ENCODE measurements at places on chromosomes 13 and 19. TPM values are rescaled to one million over a fixed set of nuclear protein-coding genes. Genes with fewer than 3 reads are reported as not detected.
A peak's percentile ranks its signal among the peaks of the same experiment; 100 is the strongest.

- H3K36me3 ChIP-seq, result no peaks in the 10 kb centered on the region
- no peak overlapping the region for H3K4me3 ChIP-seq
- no peak for DNase-seq
- peaks cover 4% of the 10 kb centered on the region for H3K4me1 ChIP-seq
Observed at GRCh38 chr13:27774169-27774568, 18.1 kb upstream of the GSX1 start.

GRCh38 chr19:11418549-11419506 is at the start of gene RGL3:
Gene RGL3, minus strand, starts transcription at chr19:11419314. Its CDS starts 36 bp downstream, at chr19:11419278.
- H3K4me1 ChIP-seq, result peaks cover 33% of the 10 kb centered on the region
- DNase-seq, result peak; percentile 95
- H3K27me3 ChIP-seq, result peaks cover 33% of the 10 kb centered on the region
- peak within 1 kb of the TSS; percentile 96 for H3K27ac ChIP-seq

DNA sequence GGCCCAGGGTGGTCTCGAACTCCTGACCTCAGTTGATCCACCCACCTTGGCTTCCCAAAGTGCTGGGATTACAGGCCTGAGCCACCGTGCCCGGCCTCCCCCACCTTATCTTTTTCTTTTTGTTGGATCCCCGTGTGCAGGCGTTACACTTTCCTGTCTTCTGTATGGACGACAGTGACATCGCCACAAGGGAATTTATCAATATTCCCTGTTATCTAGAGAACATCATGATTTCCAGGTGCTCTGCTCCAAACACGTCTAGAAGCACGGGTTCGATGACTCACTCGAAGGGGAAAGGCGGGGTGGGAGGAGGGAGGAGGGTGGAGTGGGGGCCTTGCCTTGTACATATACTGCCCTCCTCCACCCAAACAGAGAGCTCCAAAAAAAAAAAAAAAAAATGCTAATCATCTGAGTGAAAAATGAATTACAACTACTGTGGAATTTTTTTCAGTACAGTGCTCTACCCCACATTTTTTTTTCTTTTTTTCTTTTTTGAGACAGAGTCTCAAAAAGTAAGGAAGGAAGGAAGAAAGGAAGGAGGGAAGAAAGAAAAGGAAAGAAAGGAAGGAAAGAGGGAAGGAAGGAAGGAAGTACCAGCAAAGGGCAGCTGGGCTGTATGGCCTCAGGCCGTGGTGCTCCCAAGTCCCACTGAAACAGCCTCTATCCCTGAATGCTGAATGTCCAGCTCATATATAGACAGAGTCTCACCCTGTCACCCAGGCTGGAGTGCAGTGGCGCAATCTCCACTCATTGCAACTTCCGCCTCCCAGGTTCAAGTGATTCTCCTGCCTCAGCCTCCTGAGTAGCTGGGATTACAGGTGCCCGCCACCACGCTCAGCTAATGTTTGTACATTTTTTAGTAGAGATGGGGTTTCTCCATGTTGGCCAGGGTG is 36.8 kb downstream of the INSR start:
- DNase-seq, result no peak
- no peaks in the 10 kb centered on the region for H3K36me3 ChIP-seq
- H3K27me3 ChIP-seq, result no peaks in the 10 kb centered on the region

- no peaks in the 10 kb centered on the region for H3K36me3 ChIP-seq
- H3K27ac ChIP-seq, result no peak overlapping the region
- H3K4me3 ChIP-seq, result no peak overlapping the region
- H3K27me3 ChIP-seq, result no peaks in the 10 kb centered on the region
- peaks cover 7% of the 10 kb centered on the region for H3K4me1 ChIP-seq
Observed at GRCh38 chr19:29671393-29672160, 6.3 kb downstream of the PLEKHF1 start.

- no peak for DNase-seq
- H3K36me3 ChIP-seq, result no peaks in the 10 kb centered on the region
- peaks cover 34% of the 10 kb centered on the region for H3K4me1 ChIP-seq
- peak overlapping the region; percentile 42 for H3K4me3 ChIP-seq
- peak overlapping the region; percentile 97 for H3K27ac ChIP-seq
- no peaks in the 10 kb centered on the region for H3K27me3 ChIP-seq
Observed at GRCh38 chr19:38004186-38004520, 97.1 kb downstream of the SIPA1L3 start.

GRCh38 chr19:34841780-34842179 is 68.8 kb upstream of the ZNF599 start:
- H3K36me3 ChIP-seq, result no peaks in the 10 kb centered on the region
- no peak overlapping the region for H3K4me3 ChIP-seq
- peaks cover 25% of the 10 kb centered on the region for H3K27me3 ChIP-seq
- DNase-seq, result peak; percentile 67
- H3K27ac ChIP-seq, result no peak overlapping the region
- H3K4me1 ChIP-seq, result peaks cover 13% of the 10 kb centered on the region

- no peak overlapping the region for H3K27ac ChIP-seq
- no peaks in the 10 kb centered on the region for H3K27me3 ChIP-seq
- no peaks in the 10 kb centered on the region for H3K36me3 ChIP-seq
- H3K4me3 ChIP-seq, result no peak overlapping the region
Observed at GRCh38 chr19:19420570-19421298, 15.3 kb downstream of the GATAD2A start.

DNA sequence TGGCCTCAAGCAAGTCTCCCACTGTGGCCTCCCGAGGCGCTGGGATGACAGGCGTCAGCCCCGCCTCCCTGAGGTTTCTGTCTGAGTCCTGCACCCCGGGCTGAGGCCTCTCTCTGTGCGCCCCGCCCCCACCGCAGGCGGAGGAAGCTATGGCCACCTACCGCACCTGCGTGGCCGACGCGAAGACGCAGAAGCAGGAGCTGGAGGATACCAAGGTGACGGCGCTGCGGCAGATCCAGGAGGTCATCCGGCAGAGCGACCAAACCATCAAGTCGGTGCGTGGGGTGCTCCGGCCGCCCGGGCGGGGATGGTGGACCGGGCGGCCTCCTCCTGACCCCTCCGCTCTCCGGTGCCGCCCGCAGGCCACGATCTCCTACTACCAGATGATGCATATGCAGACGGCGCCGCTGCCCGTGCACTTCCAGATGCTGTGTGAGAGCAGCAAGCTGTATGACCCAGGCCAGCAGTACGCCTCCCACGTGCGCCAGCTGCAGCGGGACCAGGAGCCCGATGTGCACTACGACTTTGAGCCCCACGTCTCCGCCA is 12.7 kb downstream of the ARHGAP45 start:
- H3K36me3 ChIP-seq, result peaks cover 4% of the 10 kb centered on the region
- peak; percentile 61 for DNase-seq
- no peak overlapping the region for H3K27ac ChIP-seq
- no peaks in the 10 kb centered on the region for H3K4me1 ChIP-seq

DNA sequence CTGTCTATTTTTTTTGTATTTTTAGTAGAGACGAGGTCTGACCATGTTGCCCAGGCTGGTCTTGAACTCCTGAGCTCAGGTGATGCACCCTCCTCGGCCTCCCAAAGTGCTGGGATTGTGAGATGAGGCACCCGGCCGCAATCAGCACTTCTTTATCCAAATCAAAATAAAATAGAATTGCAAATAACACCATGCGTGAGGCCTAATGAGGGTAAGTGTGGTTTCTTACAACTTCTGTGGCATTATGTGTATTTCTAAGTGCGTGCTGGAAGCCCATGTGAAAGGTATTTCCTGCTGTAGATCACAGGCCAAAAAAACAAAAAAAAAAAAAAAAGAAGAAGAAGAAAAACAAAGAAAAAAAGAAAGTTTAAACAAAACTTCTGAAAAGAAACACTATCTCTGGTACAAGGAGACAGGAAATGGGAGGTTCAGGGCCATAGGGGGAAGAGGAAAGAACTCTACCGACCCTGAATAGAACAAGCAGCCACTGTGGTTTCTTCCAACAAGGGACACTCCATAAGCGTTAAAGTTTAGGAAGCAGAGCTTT is 3.0 kb upstream of the GRAMD1A start:
- H3K27ac ChIP-seq, result peak overlapping the region; percentile 100
- no peak overlapping the region for H3K4me3 ChIP-seq
- H3K27me3 ChIP-seq, result no peaks in the 10 kb centered on the region
- 0 out of 2 replicates have a peak, but pooled peaks cover 1% of the 10 kb centered on the region for H3K36me3 ChIP-seq

- H3K27me3 ChIP-seq, result no peaks in the 10 kb centered on the region
- H3K36me3 ChIP-seq, result no peaks in the 10 kb centered on the region
- no peaks in the 10 kb centered on the region for H3K4me1 ChIP-seq
- DNase-seq, result no peak
- no peak overlapping the region for H3K4me3 ChIP-seq
Observed at GRCh38 chr19:51375504-51376221, 3.2 kb upstream of the NKG7 start.

GRCh38 chr19:3075605-3076431 is 13.5 kb upstream of the TLE5 start:
- H3K36me3 ChIP-seq, result no peaks in the 10 kb centered on the region
- no peak overlapping the region for H3K27ac ChIP-seq
- peaks cover 3% of the 10 kb centered on the region for H3K4me1 ChIP-seq
- no peaks in the 10 kb centered on the region for H3K27me3 ChIP-seq
- H3K4me3 ChIP-seq, result peak overlapping the region; percentile 37

DNA sequence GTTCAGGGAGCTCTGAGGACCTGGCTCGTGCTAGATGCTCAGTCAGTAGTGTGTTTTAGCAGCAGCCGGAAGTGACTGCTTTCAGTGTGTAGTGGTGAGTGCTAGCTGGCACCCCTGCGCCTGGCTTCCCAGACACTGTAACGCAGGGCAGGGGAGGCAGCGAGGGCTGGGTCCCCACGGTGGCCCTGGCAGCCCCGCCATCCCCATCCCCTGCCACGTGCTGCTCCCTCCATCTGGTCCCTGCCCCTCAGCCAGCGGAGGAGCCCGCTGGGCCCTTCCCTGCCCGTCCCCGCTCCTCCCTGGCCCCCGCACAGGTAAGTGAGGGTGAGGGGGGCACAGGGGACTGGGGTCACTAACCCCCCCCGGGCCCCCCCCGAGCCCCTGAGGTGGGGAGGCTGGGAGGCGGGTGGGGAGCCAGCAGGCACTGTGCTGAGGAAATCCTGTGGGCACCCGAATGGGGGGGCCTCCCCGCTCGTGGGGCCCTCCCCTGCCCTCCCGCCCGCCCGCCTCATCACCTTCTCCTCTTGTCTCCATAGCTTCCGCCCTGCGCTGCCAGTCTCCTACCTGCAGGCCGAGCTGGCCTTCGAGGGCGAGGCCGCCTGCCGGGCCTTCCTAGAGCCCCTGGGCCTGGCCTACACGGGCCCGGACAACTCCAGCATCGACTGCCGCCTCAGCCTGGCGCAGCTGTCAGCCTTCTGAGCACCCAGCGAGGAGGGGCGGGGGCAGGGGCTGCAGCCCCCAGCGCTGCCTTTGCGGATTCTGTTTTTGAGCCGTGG is 3.2 kb downstream of the LENG9 start:
- H3K27ac ChIP-seq, result no peak overlapping the region
- no peak overlapping the region for H3K4me3 ChIP-seq
- H3K36me3 ChIP-seq, result peaks cover 14% of the 10 kb centered on the region
- no peak for DNase-seq
- peaks cover 1% of the 10 kb centered on the region for H3K27me3 ChIP-seq
- H3K4me1 ChIP-seq, result peaks cover 3% of the 10 kb centered on the region

DNA sequence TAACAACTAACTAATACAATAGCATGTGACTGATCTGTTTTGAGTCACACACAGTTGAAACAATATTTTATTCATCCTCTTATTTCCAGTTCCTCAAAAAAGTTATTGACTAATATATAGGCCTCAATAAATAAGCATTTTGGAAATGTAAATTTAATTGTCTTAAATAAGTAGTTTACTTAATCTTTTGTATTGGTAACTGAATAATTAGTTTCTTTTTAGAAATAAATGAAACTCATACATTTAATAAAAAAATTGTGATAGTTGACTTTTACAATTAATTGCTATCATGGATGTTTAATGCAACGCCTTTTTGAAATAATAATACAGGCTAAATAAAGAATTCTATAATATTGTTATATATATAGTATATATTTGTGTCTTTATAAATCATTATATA is 500.8 kb upstream of the PCDH20 start:
- H3K36me3 ChIP-seq, result no peaks in the 10 kb centered on the region
- H3K27me3 ChIP-seq, result no peaks in the 10 kb centered on the region
- no peaks in the 10 kb centered on the region for H3K4me1 ChIP-seq
- H3K27ac ChIP-seq, result no peak overlapping the region

DNA sequence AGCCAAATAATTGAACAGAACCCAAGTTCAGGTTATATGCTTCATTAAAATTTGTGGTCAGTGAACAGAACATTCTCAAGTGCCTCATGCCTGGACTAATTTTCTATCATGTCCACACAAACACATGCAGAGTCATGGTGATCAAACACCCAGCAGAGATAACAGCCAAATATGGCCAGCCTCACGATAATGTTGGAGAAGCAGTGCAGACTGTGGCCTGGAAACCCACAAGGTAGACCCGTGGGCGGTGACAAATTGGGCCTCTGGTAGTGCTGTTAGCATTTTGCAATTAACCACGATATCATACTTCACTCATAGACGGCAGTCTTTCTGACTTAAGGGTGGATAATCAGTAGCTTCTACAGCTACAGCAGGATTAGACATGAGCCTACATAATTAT is 35.0 kb upstream of the VWA8 start:
- no peak for DNase-seq
- H3K27ac ChIP-seq, result no peak overlapping the region
- no peaks in the 10 kb centered on the region for H3K4me1 ChIP-seq
- H3K4me3 ChIP-seq, result no peak overlapping the region
- H3K36me3 ChIP-seq, result no peaks in the 10 kb centered on the region
- no peaks in the 10 kb centered on the region for H3K27me3 ChIP-seq

DNA sequence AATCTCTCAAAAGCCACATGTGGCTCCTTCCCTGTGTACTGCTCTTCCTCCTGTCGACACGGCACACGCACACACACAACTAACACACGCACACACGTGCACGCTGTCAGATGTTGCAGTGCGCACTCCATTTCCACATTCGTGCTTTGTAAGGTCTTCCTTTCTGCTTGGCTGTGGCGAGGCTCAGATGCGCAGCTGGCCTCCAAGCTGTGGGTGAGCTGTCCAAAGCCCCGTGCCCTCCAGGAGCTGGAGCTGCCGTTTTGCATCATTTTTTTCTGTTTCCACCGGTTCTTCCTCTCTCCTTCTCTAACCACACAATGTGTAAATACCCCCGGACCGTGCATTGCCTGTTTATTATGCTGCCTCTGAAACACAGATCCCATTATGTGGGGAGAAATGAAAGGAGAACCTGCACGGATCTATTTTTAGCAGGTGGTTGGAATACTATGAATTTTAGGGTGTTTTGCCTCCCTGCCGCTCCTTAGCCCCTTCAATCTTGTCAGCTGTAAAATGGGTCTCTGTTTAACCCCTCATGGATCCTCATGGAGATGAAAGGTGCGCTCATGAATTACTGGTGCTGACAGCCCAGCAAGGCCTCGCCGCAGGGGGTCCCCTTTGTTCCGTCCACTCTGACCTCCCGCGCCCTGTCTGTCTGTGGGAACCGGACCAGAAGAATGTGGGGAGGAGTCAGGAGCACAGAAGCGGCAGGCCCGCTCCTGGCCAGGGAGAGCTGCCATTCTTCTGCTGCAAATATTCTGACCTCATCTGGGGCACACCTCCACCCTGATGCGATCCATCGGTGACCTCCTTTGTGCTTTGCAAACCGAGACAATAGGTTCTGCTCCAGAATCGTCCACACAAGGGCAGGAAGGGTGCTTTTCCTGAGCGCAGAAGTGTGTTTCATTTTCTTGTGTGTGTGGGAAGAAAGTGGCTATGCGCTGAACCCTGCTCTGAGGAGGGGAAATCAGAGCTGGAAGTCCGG is 137.7 kb downstream of the SOX1 start:
- peaks cover 22% of the 10 kb centered on the region for H3K27me3 ChIP-seq
- H3K4me3 ChIP-seq, result peak overlapping the region; percentile 41
- peaks cover 16% of the 10 kb centered on the region for H3K4me1 ChIP-seq
- no peak overlapping the region for H3K27ac ChIP-seq

The SBSN gene
- 0.42 TPM for polyA plus RNA-seq

The RNASEH2B gene
- polyA plus RNA-seq, result 64.8 TPM

The P2RY11 gene
- polyA plus RNA-seq, result 3.4 TPM

The SHD gene
- 6.4 TPM for polyA plus RNA-seq
